ENCODE measurements at places on chromosomes 1 and 21.

DNA sequence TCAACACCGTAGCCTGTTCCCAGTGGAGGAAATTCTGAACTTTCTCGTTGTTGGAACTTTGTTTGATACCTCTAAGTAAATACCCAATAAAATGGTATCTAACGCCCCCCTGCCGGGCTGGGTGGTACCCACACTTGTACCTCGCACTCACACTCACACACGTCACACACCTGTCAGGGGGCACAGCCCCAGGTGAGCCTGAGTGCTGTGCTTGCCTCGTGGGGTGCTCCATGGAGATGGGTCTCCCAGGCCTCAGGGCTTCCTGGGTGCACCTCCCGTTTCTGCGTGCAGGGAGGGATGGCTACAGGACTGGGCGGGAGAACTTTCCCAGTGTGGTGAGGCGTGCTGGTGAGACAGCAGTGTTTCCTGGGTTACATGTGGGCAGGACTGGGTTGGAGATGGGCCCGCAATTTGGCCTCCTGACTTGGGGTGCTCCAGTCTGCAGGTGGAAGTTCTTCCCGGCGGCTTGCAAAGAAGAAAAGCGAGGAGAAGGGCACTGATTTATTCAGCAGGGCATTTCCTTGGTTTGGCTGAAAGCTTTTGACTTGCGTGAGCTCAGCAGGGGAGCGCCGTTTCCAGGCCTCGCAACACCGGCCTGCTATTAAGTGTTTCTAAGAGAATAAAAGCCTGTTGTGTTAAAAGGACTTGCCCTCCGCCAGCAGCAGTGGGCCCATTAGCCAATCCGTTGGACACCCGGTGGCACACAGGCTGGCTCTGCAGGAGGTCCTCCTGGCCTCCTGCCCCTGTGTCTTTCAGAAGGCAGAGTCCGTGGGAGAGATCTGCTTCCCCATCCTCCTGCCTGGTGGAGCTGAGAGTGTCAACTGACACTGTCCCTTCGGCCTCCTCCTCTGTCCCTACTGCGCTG, 79.7 kb downstream of the KIF26B start:
- no peak for DNase-seq

- no peak for DNase-seq
Measured at GRCh38 chr1:170483051-170483450, 48.9 kb upstream of the GORAB start.

DNA sequence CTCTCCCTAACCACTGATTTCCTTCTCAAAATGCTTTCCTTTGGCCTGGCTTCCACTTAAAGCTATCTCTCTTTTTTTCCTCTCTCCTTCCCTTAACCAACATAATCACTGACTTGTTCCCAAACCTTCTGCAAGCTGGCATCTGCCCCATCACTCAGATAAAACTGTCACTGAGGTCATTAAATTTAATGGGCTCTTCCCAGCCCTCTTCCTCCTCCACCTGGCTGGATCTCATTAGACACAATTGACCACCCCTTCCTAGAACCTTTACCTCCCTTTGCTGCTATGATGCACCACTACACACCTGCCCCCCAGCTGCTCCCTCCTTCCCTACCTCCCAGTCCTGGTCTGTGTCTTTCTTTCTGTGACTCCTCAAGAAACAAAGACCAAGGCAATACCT, 44.0 kb upstream of the GJB5 start:
- no peak for DNase-seq

DNA sequence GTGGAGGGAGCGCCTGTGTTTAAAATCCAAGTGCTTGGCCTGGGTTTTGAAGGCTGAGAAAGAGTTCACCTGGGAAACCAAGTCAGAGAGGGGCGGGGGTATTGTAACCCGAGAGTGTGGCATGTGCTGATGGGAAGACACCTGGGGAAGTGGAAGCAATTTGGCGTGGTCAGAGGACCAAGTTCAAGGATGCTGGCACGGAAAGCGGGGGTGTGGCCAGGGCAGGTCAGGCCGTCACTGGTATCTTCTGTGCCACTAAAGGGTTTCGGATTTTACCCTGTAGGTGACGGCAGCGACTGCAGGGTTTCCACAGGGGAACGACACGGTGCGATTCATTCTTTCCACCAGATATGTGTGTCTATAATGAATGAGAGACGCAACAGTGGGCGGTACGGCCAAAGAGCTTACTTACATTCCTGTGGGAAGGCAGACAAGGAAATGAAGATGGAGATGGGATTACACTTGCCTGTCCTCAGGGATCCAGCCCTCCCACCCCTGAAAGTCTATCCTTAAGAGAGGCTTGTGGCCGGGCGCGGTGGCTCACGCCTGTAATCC, 31.3 kb downstream of the CA6 start:
- DNase-seq: no peak

GRCh38 chr21:14767192-14767852, 221.2 kb upstream of the SAMSN1 start:
- DNase-seq: no peak

- DNase-seq: no peak
Measured at GRCh38 chr1:209714338-209714737, 9.7 kb downstream of the HSD11B1 start.

GRCh38 chr21:35925497-35925896, 134.8 kb downstream of the SETD4 start:
- no peak for DNase-seq

DNA sequence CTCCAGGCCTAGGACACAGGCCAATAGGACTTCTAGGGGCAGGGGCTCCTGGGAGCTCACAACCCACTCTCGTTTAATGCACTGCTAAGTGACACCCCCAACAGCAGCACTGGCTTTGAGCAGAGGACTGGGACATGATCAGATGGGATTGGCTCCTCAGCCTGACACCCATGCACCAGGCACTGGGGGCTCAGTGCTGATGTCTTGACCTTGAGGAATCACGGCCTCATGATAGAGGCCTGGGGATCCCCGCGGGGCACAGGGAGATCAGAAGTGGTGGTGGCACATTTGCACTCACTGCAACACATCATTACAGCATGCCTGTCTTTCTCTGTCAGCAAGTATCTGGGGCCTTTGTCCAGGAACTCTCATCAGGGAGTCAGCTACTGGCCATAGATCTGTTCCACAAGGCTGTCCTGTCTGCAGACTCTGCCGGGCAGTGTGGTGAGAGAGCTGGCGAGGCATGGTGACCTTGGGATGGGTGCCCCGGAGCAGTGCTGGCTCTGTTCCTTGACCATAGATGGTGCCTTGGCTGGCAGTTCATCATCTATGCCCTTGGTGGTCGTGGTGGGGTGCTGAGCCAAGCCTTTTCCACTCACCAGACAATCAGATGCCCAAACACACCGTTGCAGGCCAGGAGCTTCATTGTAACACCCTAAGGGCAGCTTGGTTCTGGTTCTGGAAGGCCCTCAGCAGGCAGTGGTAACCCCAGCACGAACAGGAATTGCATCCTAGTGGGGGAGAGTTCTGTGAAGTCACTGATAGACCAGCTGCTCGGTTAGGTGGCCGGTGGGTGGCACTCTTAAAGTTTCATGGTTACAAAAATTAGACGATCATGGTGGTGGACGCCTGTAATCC, 22.2 kb upstream of the PARP1 start:
- no peak for DNase-seq

DNA sequence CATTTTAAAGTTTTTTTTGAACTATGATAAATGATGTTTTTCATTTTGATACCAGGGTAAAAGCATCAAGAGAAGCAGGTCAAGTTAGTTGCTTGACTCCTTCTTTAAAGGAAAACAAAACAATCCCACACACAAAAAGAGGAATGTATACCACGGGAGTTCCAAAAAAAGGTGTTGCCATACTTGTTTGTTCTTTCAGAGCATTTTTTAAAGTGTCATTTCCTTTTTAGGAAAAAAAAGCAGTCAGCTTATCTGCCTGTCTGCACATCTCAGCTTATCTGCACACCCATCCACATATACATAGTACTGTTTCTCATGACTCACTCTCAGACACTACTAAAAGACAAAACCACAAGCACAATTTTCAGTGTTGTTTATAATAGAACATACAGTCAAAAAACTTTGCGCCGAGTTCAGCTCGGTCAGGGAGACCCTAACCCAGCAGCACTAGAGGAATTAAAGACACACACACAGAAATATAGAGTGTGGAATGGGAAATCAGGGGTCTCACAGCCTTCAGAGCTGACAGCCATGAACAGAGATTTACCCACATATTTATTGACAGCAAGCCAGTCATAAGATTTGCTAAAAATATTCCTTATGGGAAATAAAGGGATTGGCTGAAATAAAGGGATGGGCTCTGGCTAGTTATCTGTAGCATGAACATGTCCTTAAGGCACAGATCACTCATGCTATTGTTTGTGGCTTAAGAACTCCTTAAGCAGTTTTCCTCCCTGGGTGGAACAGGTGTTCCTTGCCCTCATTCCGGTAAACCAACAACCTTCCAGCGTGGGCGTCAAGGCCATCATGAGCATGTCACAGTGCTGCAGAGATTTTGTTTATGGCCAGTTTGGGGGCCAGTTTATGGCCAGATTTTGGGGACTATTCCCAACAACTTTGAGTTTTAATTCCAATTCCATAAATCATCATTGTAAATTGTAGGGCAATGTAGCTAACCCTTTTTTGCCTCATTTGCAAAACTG, 11.4 kb upstream of the MNDA start:
- no peak for DNase-seq

- DNase-seq: no peak
Measured at GRCh38 chr1:160049101-160049500, 17.3 kb upstream of the PIGM start.

DNA sequence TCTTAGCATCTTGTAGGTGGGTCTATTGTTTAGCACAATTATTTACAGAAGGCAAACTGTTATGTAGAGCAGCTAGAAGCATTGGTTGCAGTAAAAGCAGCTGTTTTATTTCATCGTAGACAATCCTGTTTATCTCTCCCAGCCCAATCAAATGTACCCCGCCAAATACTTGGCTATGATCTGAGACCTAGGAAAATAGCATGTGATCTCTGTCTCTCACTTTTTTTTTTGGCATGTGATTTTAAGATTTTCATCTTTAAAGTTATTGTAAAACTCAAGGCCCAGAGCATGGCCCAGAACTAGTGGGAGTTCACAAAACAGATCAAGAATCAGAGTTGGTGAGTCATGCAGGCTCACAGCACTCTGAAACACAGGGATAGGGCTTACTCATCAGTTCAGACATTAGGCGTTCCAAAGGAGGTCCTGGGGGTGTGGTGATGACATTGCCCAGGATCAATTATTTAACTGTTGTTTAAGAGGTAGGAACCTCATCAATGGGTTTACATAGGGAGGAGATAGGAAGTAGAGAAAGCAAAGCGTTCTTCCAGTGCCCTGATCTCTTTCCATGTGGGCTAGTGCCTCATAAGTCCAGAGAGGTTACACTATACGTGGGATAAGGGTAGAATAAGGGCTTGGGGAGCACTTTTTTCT, 40.2 kb downstream of the TBX19 start:
- DNase-seq: no peak

GRCh38 chr1:214027498-214027897, 39.7 kb downstream of the PROX1 start:
- no peak for DNase-seq

GRCh38 chr1:116476321-116476720, 94.5 kb downstream of the CD58 start:
- DNase-seq: no peak

GRCh38 chr1:206608108-206608698, 4.1 kb downstream of the EIF2D start:
- DNase-seq: peak; percentile 21

GRCh38 chr1:98897479-98897878, 107.2 kb downstream of the PLPPR5 start:
- DNase-seq: no peak

DNA sequence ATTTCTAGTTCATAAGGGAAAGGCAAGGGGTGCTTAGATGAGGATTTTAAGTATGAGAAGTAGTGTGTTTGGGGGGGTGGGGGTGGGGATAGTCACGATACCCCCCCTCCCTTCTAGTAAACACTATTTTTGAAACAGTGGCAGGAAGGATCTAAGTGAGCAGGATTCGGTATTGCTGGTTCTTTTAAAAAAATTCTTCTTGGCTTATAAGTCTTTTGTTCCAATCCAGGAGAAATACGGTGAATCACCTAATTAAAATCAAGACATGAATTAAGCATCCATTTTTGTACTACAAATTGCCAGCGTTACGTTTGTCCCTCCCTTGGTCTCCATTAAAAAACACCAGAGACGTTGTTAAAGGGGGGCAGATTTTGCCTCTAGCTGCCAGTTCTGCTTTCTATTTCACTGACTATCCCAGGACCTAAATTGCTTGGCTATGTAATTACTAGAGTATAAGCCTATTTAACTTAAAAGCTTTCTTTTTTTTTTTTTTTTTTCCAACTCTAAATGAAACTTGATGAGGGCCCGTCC, 911 bp downstream of the LMO4 start:
- DNase-seq: peak; percentile 34

DNA sequence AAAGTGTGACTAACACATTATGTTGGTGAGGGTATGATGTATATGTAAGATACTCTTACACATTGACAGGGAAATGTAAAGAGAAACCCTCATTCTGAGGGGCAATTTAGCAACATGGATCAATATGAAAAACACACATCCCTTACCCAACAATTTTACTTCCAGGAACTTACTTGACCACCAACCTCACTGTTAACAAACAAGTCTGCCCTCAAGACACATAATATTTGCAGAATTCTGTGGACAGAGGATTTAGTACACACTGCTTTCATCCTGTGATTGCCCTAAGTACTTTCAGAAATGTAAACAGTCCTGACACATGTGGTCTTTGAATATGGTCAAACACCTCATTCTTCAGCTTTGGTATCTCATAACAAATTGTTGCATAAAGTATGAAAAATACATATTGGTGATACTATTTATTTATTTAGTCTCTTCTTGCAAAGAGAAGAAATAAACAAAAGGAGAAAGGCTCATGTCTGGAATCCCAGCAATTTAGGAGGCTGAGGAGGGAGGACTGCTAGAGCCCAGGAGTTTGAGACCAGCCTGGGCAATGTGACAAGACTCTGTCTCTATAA, 6.9 kb downstream of the USP48 start:
- DNase-seq: no peak

GRCh38 chr1:206098242-206098919, 18.8 kb downstream of the AVPR1B start:
- peak; percentile 46 for DNase-seq

DNA sequence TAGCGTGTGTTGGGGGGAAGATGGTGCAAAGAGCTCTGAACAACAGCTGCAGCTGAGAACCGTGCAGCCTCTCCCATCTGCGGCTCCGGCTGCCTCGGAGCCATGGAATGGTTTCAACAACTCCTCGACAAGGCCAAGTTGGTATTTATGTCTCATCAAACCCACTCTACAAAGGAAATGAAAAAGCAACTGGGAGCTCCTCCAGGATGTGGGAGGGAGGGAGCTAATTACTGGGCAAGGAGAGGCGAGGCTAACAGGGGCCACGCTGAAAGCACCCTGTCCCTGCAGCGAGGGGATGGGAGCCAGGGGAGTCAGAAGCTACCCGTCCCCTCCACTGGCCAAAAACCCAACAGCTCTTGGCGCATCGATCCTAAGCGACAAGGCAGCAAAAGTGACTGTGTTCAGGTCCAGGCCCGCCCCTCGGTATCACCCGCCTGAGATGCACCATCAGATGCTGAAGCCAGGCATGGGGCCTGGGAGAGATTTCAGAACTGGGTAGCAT, 63.1 kb downstream of the ACOT7 start:
- DNase-seq: no peak
